ENCODE measurements at places on chromosomes 1 and 21.

DNA sequence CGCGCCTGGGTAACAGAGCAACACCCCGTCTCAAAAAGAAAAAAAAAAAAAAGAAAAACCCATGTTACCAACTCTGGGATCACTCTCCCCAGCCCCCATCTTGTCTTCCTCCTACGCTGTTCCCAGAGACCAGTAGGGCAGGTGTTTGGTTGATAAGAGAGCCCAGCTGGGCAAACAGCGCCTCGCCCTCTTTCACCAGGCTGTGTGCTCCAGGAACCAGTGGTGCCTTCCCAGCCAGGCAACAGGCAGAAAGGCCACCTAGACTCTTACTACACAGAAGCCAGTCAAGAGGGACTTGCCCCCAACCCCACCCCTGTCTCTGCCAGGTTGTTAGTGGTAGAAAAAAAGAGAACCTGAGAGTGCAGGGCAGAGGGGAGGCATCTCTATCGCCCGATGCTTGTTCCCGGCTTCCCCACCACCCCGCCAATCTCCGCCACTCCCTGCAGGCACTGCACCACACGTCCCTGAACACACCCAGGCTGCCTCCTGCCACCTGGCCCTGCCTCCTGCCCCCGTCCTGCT is 14.0 kb upstream of the CTRC start:
- no peak for DNase-seq

DNA sequence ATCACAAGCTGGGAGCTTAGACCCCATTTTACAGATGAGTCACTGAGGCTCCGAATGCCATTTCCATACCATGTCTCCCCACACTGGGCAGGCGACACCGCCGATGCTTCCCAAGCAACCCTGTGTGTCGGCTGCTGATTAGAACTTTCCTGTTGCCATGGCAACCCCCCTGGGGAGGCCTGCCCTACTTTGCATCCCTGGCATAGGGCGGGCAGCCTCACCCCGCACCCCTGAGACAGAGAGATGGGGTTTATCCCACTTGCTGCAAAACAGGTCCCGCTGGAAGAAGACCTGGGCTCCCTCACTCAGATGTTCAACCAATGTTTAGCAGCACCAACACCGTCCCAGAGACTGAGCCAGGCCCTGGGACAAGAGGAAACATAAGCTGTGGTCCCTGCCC is 81.5 kb downstream of the CAMK2N1 start:
- DNase-seq: no peak

DNA sequence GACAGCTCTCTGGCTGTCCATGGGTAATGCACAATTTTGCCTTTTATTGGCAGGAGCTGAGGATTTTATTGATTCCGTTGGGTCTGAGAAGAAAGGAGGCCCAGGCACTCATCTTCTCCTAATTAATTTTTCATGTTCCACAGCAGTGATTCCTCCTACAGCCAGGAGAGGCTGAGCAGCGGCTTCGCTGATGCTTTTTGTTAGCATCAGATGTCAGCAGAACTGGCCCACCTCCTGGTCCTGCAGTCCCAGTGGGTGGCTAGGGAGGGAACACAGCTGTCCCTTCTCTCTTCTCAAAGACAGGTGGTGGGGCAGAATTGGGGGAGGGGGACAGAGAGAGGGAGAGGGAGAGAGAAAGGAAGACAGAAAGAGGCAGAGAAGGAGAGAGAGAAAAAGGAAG is 5.7 kb downstream of the MT1HL1 start:
- DNase-seq: no peak

- DNase-seq: no peak
Measured at GRCh38 chr1:46508757-46509156, 19.1 kb downstream of the DMBX1 start.

DNA sequence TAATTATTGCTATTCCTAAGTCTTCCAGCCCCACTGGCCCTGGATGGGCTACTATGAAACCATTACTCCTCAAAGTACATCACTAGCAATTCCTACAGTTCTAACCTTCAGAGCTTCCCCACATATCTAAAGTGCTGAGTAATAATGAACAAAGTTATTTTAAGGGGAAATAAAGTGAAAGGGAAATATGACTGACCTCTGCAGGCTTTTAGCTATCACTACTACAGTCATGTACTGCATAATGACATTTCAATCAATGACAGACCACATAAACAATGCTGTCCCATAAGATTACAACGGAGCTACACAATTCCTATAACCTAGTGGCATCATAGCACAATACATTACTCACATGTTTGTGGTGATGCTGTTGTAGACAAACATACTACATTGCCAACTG is 32.5 kb upstream of the ASPM start:
- no peak for DNase-seq

DNA sequence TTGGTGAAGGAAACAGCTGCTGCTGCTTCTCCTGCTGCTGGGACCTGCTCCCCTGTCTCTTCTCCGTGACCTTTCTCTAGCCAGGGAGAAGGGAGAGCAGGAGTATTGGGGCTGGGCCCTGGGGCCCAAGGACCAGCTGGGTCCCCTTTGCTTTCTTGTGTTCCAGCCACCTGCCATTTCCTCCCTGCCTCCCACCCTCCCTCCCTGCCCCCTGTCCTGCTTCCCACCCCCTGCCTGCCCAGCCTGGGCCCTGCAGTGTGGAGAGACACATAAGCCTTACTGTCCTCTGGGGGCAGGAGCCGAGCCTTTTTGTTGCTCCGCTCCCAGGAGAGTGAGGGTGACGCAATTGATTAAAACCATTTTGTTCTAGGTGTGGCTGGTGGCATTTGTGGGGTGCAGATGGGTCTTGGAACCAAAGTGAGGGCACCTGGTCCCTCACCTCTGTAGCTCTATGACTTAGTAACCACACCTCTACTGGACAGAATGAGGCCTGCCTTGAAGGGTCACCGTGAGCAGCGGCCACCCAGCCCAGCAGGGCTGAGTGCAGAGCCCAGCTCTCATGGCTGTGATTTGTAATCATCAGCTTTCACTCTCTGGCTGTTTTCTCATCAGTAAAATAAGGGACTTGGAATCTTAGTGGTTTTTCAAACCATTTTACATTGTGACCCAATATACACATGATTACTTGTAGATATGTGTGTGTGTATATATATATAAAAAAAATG is 13.9 kb upstream of the TMEM222 start:
- DNase-seq: no peak

DNA sequence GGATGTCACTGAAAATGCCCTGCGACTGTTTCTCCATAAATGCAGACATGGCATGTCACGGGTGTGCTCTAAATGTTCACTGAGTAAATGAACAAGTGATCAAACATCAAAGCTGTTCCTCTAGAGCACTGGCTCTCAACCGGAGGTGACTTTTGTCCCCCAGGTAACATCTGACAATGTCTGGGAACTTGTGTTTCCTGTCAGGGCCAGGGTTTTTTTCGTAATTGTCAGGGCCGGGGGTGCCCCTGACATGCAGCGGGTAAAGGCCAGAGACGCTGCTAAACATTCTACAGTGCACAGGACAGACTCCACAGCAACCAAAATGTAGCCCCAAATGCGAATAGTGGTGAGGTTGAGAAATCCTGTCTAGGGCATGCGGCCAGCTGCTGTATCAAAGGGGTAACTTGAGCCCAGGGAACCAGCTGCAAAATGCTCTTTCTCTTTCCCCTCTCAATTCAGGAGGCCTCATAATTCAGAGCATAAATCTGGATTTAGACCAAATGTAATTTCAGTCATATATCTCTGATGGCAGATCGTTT is 2.0 kb downstream of the ALDH4A1 start:
- DNase-seq: no peak

- no peak for DNase-seq
Measured at GRCh38 chr21:14685568-14685967, 139.5 kb upstream of the SAMSN1 start.

- no peak for DNase-seq
Measured at GRCh38 chr21:36841866-36842265, 124.6 kb downstream of the HLCS start.

Data from RWPE2 (cell line).